Activated CD8-positive, alpha-beta memory T cell treated with anti-CD3 and anti-CD28 coated beads for 1 hour (primary cell): ENCODE measurements at places on chromosomes 11 and 22.
A peak's percentile ranks its signal among the peaks of the same experiment; 100 is the strongest.

- no peak for DNase-seq
Measured at GRCh38 chr11:31652528-31652927, 143.0 kb downstream of the ELP4 start.

DNA sequence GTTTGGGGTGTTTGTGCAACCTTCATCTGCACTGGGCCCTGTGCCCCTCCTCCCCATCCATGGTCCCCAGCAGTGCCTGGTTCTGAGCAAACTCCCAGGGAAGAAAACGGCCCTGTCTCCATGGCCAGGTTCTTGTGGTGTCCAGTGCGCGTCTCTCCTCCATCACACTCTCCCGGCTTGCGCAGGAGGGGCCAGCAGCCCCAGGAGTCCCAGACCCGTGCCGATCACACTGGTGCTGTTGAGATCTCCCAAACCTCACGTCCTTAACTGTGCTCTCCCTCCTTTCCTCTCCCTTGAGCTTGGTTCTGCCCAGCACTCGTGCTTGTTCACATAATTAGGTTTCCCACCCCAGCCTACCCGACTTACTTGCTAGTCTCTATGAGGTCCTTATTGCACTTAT, 10.9 kb upstream of the GRK2 start:
- no peak for DNase-seq

- no peak for DNase-seq
Measured at GRCh38 chr22:45546333-45547015, 43.8 kb downstream of the FBLN1 start.

DNA sequence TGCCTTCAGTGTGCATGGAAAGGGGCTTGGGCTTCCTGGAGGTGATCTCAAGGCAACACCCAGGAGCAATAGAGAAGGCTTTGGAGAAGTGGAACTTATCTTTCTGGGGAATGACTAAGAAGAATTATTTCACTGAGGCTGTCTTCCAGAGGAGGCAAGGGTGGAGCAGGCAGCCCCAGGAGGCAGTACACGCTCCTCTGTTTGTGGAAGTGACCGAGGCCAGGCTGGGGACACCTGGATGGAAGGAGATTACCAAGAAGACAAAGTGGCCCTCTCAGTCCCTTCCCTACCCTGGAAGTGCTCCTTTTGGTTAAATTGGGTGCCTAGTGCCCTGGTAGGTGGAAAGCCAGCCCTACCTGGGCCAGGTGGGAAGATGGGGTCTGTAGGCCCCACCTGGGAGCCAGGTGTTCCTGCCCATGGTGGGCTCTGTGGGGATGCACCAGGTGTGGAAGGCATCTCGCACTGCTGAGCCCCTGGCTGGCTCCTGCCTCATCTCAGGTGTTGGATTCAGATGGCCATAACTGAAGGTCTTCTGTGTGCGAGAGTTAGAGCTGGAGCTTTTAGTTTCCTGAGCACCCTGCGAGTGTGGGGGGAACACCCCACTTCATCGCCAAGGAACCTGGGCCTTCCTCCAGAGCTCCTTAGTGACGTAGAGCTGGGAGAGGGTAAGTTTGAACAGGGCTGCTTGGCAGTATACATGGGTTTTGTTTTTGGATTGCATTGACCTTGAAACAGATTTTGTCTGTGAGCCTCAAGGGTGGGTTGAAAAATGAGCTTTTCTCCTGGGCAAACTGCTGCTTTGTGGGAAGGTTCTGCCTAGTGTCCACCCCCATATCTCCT, 46.1 kb downstream of the MICAL2 start:
- DNase-seq: no peak

- DNase-seq: no peak
Measured at GRCh38 chr11:79081471-79082031, 359.3 kb downstream of the TENM4 start.

- no peak for DNase-seq
Measured at GRCh38 chr11:68684385-68685356, at the start of gene GAL. GAL (plus strand) TSS chr11:68684544; CDS start chr11:68684924, 380 bp downstream.

DNA sequence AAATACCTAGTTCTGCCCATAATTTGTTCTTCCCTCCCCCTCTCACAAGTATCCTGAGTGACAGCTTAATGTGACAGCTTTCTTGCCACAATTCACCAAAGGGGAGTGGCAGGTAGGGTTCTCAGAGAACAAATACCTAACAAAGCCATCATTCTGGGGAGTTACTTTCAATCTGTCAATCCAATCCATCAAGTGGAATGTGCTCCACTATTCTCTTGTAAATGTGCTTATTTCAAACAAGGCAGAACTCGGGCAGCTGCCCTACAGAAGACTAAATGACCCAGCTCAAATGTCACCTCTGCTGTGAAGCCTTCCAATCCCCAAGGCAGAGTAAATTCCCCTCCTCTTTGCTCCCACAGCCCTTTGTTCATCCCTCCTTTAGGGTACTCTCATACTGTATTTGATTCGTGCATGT, 27.8 kb downstream of the LGR4 start:
- no peak for DNase-seq

GRCh38 chr11:36409152-36409816, 100.8 kb downstream of the TRAF6 start:
- no peak for DNase-seq

GRCh38 chr11:15309296-15309695, 194.6 kb downstream of the INSC start:
- no peak for DNase-seq

- no peak for DNase-seq
Measured at GRCh38 chr11:32571039-32571438, 12.6 kb upstream of the EIF3M start.

GRCh38 chr11:68115285-68115684, 5.9 kb downstream of the CHKA start:
- DNase-seq: no peak

- no peak for DNase-seq
Measured at GRCh38 chr11:35794850-35795249, 132.3 kb downstream of the TRIM44 start.

DNA sequence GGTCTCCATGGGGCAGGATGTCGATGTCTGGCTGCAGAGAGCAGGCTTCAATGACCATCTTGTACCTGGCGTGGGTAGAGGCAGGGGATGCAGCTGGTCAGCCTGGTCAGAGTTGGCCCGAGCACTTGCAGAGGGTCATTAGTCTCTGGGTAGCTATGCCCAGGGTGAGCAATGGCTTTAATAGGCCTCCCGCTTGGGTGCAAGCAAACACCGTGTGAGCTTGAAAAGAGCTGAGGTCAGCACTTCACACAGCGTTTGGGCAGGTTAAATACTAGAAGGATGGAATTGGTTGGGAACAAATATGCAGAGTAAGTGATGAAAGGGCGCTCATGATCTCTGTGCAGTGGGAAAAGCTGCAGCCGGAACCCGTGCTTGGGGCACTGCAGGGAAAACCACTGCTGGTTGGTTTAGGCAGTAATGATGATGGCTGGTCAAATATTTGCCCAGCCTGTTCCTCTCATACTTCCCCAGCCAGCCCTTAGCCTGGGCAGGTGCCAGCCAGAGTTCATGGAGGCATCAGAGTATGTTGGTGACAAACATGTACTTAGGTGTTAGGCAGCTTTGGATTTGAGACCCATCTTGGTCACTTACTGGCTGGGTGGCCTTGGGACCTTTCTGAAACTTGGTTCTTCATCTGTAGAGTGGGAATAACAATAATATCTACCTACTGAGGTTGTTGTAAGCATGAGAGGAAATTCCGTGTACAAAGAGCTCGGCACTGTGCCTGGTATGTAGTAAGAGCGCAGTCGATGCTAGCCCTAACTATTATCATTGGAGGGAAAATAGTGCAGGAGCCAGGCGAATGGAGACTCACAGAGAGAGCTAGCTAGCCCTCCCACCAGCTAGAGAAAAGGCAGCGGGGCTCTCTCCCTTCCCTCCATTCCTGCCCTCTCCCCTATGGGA, 25.2 kb upstream of the KCNJ11 start:
- no peak for DNase-seq

GRCh38 chr22:48883211-48883960, 944.3 kb downstream of the BRD1 start:
- no peak for DNase-seq

DNA sequence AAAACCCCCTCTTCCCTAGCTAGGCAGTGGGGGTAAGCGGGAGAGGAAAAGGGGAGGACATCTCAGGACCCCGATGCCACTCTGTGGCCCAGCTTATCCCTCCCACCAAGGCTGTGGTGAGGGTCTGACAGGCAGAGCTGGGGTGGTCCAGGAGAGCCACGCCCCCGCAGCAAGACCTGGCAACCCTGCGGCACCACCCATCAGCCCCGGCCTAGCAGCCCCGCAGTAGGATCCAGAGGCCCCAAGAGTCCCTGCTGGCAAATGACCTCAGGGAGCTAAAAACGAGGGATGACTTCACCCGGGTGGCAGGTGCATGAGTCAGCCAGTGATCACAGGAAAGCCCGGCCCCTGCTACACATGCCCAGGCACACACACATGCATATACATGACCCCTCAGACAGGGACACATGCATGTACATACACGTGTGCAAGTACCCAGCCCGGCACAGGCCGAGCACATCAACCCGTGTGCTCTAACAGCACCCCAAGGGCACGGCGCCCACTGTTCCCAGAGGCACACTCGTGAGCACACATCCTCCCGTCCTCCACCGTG, 32.3 kb downstream of the ARVCF start:
- DNase-seq: no peak

GRCh38 chr11:73350908-73351636, 25.1 kb upstream of the RELT start:
- DNase-seq: peak; percentile 35

- no peak for DNase-seq
Measured at GRCh38 chr22:31085493-31085824, 4.3 kb downstream of the SMTN start.

GRCh38 chr11:118437208-118438125, 1.2 kb downstream of the KMT2A start:
- DNase-seq: peak; percentile 20

DNA sequence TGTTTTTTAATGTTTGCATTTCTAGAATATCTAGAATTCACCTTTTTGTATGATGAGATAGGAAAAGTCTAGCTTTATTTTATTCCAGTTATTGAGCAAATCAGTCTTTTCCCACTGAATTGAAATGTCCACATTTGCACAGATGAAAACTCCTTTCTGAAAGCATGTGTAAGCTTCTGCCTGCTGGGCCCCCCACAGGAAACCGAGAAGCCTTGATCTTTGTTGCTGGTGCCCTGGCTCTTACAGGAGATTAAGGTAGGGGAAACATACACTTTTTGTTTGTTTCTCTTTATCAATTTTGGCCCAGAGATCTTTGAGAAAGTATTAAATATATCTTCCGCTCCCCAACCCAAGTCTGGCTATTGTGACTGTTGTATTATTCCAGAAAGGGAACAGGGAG, 87.2 kb upstream of the GNAZ start:
- DNase-seq: no peak

DNA sequence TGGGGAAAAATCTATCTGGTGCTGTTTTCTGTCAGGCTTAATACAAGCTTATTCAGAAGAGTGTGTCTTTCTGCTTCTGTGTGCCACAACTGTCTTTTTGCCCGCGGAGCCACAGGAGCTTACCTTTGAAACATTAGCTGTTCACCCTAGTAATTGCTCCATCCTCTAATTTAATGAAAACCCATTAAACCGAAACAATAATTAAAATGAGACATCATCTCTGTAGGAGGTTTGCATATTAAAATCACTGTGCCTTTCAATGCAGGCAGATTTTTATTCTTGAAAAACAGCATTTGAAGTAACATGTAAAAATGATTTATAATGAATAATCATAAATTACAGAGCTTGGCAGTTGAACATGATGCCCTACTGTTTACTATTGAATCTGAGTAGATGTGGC, 102.3 kb downstream of the NELL1 start:
- no peak for DNase-seq

DNA sequence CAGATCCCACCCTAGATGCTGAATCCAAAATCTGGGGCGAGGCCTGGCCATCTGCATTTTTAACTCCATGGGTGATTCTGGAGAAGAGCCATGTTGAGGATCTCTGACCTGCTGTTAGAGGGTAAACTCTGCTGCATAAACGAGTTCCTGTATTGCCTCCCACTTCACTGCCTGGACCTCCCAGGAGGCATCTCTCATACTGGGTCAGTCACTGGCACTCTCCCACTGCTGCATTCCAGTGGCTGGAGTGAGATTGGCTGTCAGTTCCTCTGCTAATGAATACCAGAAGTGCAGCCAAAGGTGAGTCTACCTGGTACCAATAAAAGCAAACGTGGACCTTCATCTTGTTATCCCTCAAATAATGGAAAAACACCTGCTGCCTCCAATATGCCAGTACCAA, 10.3 kb downstream of the POLDIP3 start:
- no peak for DNase-seq
